ENCODE measurements at places on chromosomes 1 and 21.
A peak's percentile ranks its signal among the peaks of the same experiment; 100 is the strongest.

DNA sequence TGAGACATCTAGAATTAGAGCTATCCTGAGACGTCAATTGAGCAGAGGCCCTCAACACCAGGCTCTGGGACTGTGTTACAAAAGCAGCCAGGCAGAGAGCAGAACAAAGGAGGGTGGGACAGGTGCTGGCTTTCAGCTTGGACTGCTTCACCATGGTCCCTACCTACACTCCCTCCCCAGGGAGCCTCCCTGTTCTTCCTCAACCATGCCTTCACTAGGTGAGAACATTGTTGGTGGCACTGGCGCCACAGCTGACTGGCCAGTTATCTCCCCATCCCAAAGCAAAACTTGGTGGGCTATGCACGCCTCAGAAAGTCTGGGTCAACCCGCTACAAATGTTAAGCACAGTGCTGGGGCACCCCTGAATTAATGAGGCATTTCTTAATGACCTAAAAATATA, 87.8 kb downstream of the NMNAT2 start:
- no peak for DNase-seq

- no peak for DNase-seq
Measured at GRCh38 chr1:41526956-41527561, 42.6 kb upstream of the EDN2 start.

DNA sequence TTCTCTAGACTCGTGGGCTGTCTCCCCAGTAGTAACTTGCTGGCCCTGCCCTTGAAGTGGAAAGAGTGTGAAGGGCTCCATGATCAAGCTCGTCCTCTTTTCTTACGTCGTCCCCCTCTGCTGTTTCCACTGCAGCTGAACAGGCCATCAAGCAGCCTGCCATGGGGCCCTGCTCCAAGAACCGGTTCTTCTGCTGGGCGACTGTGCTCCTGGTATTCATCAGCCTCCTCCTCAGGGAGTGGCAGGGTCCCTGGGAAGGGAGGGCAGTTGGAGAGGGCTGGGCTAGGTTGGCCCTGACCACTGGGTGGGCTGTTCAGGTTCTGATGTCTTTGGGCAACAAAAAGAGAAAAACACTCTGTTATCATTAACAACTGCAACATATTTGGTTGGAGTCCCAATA, 151.5 kb downstream of the FCRL5 start:
- no peak for DNase-seq

- DNase-seq: peak; percentile 33
Measured at GRCh38 chr1:25099343-25099951, 132.9 kb downstream of the SYF2 start.

DNA sequence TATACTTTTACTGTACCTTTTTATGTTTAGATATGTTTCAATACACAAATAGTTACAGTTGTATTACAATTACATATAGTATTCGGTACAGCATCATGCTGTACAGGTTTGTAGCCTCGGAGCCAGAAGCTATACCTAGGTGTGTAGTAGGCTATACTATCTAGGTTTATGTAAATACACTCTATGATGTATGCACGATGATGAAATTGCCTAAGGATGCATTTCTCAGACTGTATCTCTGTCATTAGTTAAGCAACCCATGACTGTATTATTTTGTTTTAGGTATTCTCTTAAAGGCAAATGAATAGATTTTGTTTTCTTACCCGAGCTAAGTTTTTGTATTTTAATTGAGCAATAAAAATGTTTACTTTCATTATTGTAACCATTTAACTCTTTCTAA, 56.4 kb downstream of the SPATA17 start:
- no peak for DNase-seq

DNA sequence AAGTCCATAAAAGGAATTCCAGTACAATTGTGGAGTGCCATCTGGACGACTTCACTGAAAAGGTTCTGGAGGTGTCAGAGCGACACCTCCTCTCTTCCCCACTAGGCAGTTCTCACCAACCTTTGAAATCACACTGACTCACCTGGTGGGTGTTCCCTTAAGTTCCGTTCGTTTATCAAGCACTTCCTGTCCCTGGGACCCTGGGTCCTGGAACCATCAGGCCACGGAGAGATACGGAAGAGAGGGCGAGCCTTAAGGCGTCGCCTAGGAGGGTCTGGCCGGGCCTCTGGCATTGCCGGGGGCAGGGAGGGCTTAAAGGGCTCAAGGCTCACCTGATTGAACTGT, 317 bp downstream of the SPAG17 start:
- no peak for DNase-seq

- DNase-seq: no peak
Measured at GRCh38 chr1:160499631-160500030, 23.4 kb downstream of the SLAMF6 start.

GRCh38 chr1:231817801-231818200, 191.2 kb downstream of the DISC1 start:
- no peak for DNase-seq

DNA sequence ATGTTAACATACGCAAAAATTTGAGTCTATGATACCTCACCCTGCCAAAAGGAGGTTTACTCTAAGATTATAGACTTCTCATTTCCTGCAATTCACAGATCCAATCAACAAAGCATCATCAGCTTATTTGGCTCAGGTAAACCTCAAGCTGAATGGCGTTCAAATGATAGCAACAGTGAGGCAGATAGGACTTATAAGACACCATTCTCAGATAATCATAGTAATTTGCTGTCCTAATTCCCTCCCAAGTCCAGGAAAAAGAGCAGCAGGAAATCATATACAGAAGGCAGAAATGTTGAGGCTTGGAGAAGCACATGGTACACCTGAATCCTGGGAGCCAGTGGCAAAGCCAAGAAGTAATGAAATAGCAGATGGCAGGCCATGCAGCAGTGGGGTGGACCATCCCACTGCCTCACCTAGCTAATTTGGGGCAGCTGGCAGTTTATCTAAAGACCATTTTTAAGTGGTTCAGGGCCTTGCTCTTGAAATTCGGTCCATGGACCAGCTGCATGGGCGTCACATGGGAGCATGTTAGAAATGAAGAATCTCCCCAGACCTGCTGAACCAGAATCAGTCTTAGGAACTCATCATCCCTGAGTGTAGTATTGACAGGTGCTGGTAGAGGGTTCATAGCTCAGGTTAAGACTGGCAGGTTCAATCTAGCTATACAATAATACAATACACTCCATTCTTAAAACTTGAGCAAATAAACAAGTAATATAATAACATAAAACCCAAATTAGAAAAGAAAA, 57.7 kb downstream of the ASTN1 start:
- DNase-seq: no peak

GRCh38 chr1:214349781-214350180, 68.8 kb downstream of the SMYD2 start:
- DNase-seq: no peak

- no peak for DNase-seq
Measured at GRCh38 chr1:236534151-236534651, 10.4 kb downstream of the LGALS8 start.

GRCh38 chr1:36284517-36284916, 21.7 kb upstream of the SH3D21 start:
- DNase-seq: no peak

- DNase-seq: no peak
Measured at GRCh38 chr21:45887120-45887611, 94.4 kb upstream of the COL6A1 start.

GRCh38 chr1:91584878-91585277, 84.2 kb downstream of the CDC7 start:
- no peak for DNase-seq

Data from CD4-positive, alpha-beta T cell treated with Interleukin-1 beta for 1 hour (primary cell).